Stimulated activated CD4-positive, alpha-beta T cell treated with anti-CD3 and anti-CD28 coated beads, Interleukin-2, amount 100 ng/mL, for 4 hours (primary cell): ENCODE measurements at places on chromosomes 7 and 10.

DNA sequence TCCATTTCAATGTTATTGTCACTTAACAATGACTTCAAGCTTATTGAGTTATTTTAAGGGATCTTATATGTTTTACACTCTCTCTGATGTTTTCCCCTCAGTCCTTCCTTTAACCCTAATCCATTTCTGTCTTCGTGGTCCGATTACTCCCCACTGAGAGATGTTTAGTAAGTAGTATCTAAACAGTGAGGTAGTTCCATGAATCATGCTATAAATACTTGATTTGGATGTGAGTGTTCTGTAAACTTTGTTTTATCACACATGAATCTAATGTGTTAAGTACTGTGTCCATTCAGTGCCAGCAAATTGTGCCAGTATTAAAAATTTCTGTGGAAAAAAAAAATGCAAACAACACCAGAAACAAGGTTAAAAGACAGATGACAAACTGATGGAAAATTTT lies 18.6 kb downstream of the RPP30 start:
- DNase-seq: no peak

- DNase-seq: no peak
Measured at GRCh38 chr10:94524146-94524545, 21.4 kb upstream of the HELLS start.

GRCh38 chr7:30652132-30652531 lies 30.1 kb downstream of the CRHR2 start:
- DNase-seq: no peak

DNA sequence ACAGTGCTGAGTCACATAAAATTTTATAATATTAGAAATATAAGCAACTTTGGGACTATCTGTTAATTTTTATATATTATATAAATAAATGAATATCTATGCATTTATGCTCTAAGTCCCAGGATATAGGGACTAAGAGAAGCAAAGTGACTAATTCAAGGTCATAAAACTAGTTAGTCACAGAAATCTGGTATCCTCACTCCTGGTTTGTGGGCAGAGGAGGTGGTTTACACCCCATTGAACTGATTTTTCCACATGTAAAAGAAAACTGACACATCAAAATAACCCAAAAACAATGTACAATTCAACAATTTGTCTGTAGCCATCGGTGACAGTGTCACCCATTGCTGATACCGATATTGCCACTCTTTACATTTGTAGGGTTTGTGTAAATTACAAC lies 3.0 kb downstream of the PCLO start:
- no peak for DNase-seq

DNA sequence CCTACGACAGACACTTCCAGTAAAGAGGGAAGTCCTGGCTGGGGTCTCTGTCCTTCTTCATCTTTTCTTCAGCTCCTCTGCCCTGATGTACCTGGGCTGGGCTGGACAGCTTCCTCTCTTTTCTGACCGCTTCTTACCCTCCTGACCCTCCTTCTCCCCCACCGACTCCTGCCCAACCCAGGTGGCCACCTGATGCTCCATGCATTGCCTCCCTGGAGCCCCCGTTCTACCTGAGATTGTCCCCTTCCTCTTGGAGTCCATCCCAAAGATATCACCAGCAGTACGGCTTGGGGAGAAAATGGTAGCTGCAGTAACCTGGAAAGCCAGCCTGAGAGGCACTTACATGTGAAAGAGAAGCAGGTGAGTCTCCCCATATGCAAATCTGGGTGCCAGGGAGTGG lies 566.3 kb downstream of the TCERG1L start:
- DNase-seq: no peak

GRCh38 chr7:24732646-24733413 lies 24.4 kb downstream of the GSDME start:
- no peak for DNase-seq

- no peak for DNase-seq
Measured at GRCh38 chr10:72483471-72483870, 128.8 kb upstream of the DNAJB12 start.

DNA sequence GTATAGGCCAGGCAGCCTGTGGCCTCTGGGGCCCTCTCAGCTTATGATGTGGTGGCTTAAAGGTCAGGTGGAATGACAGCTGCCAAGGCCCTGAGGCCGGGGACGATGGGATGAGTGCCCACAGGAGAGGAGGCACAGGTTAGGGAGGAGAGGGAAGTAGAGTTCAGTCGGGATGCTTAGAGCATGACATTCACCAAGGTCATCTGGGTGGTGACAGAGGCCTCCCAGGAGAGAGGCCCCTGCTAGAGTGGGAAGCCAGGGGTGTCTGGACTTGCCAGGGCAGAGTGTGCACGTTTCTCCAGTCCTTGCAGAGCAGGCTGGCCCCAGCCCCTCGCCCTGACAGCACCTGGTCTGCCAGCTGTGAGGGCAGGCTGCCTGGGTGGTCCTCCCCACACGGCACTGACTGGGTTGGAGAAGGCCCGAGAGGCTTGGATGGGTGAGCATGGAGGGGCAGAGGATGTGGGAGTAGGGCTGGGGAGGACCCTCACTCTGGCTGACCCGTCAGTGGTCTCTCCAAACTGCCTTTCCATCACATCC lies 1.5 kb downstream of the CALHM1 start:
- no peak for DNase-seq

- DNase-seq: no peak
Measured at GRCh38 chr7:103447073-103447960, 1.3 kb upstream of the SLC26A5 start.

DNA sequence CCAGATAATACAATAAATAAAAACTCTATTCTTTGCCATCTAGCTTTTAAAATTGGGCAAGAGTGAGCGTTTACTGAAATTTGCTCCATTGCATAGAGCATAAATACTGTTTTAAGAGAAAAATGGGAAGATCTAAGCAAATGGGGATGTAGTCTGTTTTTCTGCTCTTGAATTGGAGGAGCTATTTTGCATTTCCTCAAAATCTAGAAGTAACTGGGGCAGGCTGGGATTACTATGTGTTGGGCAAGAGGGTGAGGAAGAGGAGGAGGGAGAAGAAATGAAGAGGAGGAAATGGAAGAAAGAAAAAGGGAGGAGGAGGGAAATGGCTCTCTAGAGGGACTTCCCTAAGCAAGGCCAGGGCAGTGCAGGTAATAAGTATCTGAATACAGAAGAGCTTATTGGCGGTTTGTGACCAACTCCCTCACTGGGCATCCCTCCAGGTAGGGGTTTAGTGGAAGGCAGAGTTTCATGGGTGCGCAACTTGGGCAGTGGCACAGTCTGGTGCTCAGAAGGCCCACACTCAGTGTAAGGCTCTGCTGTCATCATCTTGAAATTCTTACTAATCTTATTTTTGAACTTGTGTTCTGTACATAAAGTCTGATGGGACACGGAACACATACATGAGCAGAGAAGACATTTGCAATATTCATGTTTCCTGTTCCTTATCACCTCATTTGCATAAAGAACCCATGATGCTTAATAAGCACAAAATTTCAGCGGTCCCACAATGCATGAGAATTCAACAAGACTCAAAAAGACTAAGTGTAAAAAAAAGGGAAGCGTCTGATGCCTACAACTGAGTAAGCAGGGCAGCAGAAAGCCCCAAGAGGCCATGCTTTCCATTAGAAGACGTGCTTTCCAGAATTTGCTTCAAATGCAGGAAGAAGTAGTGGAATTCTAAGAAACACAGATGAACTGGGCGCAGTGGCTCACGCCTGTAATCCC lies 116.9 kb downstream of the EVX1 start:
- DNase-seq: no peak

- no peak for DNase-seq
Measured at GRCh38 chr10:26780106-26780792, 80.5 kb downstream of the ABI1 start.

DNA sequence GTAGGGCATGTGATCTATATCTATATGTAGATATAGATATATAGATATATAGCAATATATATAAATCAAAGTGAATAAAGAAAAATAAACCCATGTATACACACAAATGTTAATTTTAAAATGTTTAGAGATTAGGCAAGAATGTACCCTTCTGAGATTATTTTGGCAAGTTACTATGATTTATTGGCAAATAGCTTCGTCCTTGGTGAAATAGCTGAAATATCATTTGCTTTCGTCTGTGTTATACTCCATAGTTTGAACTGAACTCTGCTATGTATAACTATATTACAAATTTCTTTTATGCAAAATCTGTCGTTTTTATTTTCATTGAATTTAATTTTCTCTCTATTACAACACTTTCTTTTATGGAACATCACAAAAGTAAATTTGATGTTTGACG lies 57.5 kb downstream of the CPED1 start:
- no peak for DNase-seq

DNA sequence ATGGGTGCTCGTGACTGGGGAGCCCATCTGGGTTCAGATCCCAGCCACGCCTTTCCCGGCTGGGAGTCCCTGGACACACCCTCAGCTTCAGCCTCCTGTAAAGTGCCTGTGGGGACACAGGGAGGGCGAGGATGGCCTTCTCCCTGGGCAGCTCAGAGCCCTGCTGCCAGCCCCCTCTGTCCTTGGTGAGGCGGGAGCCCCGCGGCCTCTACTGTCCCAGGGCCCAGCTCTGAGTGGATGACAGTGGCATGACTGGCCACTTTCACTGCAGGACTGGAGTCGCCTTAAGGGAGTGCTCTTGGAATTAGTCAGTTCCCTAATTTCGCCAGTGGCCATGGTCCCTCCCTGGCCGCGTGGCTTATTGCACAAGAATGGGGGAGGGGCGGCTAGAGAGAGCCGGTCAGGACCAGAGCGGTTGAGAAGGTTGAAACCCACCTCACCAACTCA lies 4.6 kb downstream of the BRI3 start:
- no peak for DNase-seq

DNA sequence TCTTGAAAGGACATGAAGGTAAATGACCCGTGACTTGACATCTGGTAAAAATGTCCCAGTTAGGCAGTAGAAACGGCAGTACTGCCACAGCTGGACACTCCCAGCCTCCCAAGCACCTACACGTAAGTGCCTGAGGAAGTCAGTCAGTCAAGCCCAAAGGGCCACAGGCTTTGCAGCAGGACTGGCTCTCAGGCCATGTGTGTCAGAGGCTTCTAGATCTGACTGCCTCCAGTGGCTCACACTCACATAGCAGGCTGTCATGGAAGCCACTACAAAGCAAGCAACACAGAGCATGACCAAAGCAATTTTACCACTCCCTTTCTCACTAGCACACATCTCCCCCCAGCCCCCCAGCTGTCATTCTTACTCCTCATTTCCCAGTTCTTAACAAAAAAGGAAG lies 17.8 kb upstream of the CCNJ start:
- no peak for DNase-seq

GRCh38 chr7:140008755-140009610 lies 53.8 kb downstream of the PARP12 start:
- DNase-seq: no peak

DNA sequence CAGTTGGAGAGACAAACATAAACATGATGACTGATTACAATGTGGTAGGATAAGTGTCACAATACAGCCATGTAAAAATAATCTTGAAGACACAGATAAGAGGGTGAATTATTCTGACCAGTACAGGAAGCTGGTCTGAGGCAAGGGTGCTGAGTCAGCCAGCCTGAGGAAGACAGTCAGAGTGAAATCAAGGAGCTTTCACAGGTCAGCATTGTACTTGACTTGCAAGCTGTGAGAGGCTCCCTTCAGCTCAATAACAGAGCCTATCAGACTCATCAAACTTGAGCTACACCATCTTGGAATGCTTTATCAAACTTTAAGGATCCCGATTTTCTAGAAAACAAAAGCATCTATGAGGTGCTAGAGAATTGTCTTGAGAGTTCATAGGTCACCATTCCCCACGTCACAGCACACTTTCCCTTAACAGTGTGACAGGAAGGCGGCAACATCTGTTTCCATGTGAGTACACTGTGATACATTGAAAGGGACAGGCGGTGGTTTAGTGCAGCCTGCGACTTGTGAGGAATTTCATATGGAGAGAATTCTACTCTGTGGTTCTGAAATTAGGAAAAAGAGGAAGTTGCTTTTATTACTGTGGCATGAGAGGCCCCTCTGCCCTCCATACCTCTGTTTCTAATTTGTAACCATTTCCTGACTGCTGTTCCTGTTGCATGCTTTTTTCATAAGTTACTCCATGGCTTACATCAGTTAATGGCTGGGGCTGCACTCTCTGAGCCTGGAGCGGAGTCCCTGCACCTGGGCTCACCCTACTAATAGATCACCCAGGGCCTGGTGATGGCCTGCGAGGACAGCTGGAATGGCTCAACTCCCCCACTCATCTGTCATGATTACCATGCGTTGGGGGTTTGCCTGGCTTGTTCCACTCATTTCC lies 417.1 kb downstream of the SUGCT start:
- no peak for DNase-seq

DNA sequence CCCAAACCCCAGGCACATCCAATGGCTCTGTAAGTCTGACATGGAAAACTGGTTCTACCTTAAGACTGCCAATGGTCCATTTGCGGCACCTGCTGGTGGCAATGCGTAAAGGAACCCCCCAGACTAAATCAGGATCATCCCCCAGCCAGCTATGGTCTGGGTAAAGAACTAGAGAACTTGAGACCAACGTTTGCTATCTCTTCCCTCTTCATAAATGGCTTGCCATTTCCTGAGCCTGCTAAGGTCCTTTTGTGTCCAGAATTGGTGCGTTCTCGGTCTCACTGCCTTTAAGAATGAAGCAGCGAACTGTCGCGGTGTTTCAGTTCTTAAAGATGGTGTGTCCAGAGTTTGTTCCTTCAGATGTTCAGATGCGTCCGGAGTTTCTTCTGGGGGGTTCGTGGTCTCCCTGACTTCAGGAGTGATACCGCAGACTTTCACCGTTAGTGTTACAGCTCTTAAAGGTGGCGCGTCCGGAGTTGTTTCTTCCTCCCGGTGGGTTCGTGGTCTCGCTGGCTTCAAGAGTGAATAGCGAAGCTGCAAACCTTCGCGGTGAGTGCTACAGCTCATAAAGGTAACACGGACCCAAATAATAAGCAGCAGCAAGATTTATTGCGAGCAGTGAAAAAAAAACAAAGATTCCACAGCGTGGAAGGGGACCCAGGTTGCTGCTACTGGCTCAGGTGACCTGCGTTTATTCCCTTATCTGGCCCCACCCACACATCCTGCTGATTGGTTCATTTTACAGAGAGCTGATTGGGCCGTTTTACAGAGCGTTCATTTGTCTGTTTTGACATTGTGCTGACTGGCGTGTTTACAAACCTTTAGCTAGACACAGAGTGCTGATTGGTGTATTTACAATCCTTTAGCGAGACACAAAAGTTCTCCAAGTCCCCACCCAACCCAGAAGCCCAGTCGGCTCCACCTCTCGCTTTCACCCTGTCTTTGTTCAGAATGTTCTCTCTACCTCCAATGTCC lies 95.4 kb downstream of the ELMO1 start:
- peak; percentile 68 for DNase-seq

- DNase-seq: no peak
Measured at GRCh38 chr10:68759967-68760366, 38.9 kb downstream of the CCAR1 start.
